ENCODE measurements at places on chromosomes 2 and 18. TPM values are rescaled to one million over a fixed set of nuclear protein-coding genes. Genes with fewer than 3 reads are reported as not detected.
A peak's percentile ranks its signal among the peaks of the same experiment; 100 is the strongest.

DNA sequence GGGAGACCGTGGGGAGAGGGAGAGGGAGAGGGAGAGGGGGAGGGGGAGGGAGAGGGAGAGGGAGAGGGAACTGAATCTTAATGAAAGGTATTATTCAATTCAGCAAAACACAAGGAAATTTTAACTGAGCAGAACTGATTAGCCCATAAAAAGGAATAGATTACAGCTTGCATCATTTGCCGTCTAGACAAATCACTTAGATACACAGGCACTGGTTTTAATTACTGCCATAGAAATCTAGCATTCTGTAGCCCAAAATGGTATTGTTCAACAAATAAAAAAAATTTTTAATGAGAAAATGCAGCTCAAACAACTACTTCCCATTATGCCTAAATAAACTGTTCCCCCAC lies 7.9 kb upstream of the KCNF1 start:
- peaks cover 8% of the 10 kb centered on the region for H3K27me3 ChIP-seq
- no peak for DNase-seq
- H3K36me3 ChIP-seq: peaks cover 7% of the 10 kb centered on the region
- H3K4me3 ChIP-seq: no peak overlapping the region
- peaks cover 15% of the 10 kb centered on the region for H3K4me1 ChIP-seq

DNA sequence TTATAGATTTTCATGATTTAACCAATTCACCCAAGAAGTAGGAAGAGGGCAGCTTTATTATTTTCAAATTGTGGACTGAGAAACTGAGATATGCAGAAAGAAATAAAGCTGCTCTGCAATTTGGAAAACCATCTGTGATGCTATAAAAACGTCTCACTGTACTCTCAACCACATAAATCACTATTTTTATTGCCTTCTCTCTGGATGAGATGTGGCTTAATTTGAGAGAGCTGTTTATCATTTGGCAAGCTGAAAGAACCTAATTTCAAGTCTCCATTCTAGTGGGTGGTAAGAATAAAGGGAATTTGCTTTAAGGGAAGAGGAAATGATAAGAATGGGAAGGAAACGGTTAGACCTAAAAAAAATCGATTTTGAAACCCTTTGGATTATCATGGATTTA lies 49.9 kb upstream of the CYP1B1 start:
- no peak overlapping the region for H3K27ac ChIP-seq
- peaks cover 7% of the 10 kb centered on the region for H3K36me3 ChIP-seq
- no peaks in the 10 kb centered on the region for H3K4me1 ChIP-seq
- peaks cover 9% of the 10 kb centered on the region for H3K27me3 ChIP-seq
- DNase-seq: no peak

GRCh38 chr2:120896126-120896525 lies 160.5 kb downstream of the GLI2 start:
- DNase-seq: no peak
- peaks cover 47% of the 10 kb centered on the region for H3K4me1 ChIP-seq
- H3K36me3 ChIP-seq: peaks cover 24% of the 10 kb centered on the region
- H3K4me3 ChIP-seq: no peak overlapping the region
- H3K27ac ChIP-seq: peak overlapping the region; percentile 18

DNA sequence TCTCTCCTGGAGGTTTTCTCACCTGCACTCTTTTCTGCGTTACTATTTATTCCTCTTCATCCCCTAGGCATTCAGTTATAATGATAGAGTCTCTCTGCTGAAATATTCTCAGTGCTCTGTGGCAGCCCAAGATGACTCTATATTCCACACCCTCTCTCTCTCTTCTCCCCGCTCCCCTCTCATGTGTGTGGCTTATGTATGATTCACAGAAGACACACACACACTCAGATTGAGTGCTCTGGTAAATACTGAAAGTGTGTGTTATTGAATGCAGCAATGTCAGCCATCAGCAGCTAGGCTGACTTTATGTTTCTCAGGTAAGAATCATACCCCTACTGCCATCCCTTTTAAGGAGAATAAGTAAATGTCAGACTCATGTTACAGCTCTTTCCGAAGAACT lies 201.2 kb downstream of the SLC4A10 start:
- no peak overlapping the region for H3K27ac ChIP-seq
- H3K4me1 ChIP-seq: no peaks in the 10 kb centered on the region
- H3K27me3 ChIP-seq: peaks cover 4% of the 10 kb centered on the region
- no peak for DNase-seq
- H3K36me3 ChIP-seq: no peaks in the 10 kb centered on the region
- no peak overlapping the region for H3K4me3 ChIP-seq

Gene CRYGD
- total RNA-seq: not detected

- no peaks in the 10 kb centered on the region for H3K4me1 ChIP-seq
- no peak overlapping the region for H3K27ac ChIP-seq
- no peak overlapping the region for H3K4me3 ChIP-seq
- DNase-seq: no peak
- H3K36me3 ChIP-seq: no peaks in the 10 kb centered on the region
These were observed 51.3 kb upstream of the SLC1A4 start for GRCh38 chr2:64937687-64938491.

GRCh38 chr18:37654731-37655369 lies 89.3 kb upstream of the CELF4 start:
- no peaks in the 10 kb centered on the region for H3K36me3 ChIP-seq
- H3K4me1 ChIP-seq: no peaks in the 10 kb centered on the region
- no peak overlapping the region for H3K4me3 ChIP-seq
- H3K27me3 ChIP-seq: no peaks in the 10 kb centered on the region

DNA sequence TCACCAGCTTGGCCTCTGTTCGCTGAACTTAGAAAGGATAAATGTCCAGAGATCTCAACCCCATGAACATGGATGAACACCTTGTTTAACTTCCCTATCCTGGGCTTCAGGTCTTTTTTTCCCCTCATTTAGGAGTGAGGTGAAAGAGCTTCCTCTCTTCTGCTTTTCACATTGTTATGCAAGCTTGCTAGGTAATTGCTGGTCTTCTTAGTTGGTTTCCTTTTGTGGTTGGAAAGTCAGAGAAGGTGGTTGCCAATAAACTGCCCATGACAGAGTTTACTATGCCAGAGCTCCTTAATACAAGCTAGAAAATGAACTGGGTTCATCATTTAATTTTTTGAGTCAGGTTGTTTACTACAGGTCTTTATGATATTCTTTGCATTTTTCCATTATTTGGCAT lies 16.6 kb downstream of the SLC9A4 start:
- H3K36me3 ChIP-seq: no peaks in the 10 kb centered on the region
- H3K27me3 ChIP-seq: no peaks in the 10 kb centered on the region
- no peak for DNase-seq
- H3K4me1 ChIP-seq: no peaks in the 10 kb centered on the region
- H3K27ac ChIP-seq: no peak overlapping the region

GRCh38 chr2:217065012-217065290 lies 205.1 kb upstream of the TNP1 start:
- H3K27ac ChIP-seq: no peak overlapping the region
- peaks cover 1% of the 10 kb centered on the region for H3K27me3 ChIP-seq
- 0 out of 2 replicates have a peak, but pooled peaks cover 4% of the 10 kb centered on the region for H3K36me3 ChIP-seq
- no peak for DNase-seq
- no peak overlapping the region for H3K4me3 ChIP-seq
- peaks cover 17% of the 10 kb centered on the region for H3K4me1 ChIP-seq

Gene CFC1
- not detected for total RNA-seq

GRCh38 chr2:166671235-166671634 lies 177.2 kb upstream of the SCN7A start:
- DNase-seq: no peak
- H3K36me3 ChIP-seq: no peaks in the 10 kb centered on the region
- no peak overlapping the region for H3K4me3 ChIP-seq
- no peak overlapping the region for H3K27ac ChIP-seq

GRCh38 chr2:201852878-201853415 lies 46.6 kb downstream of the CDK15 start:
- H3K27me3 ChIP-seq: no peaks in the 10 kb centered on the region
- H3K4me3 ChIP-seq: peak overlapping the region; percentile 22
- no peak for DNase-seq
- peaks cover 46% of the 10 kb centered on the region for H3K36me3 ChIP-seq
- peak overlapping the region; percentile 99 for H3K27ac ChIP-seq

- no peaks in the 10 kb centered on the region for H3K36me3 ChIP-seq
- H3K27ac ChIP-seq: no peak overlapping the region
- no peaks in the 10 kb centered on the region for H3K4me1 ChIP-seq
- H3K4me3 ChIP-seq: no peak overlapping the region
- peaks cover 45% of the 10 kb centered on the region for H3K27me3 ChIP-seq
These were observed 1.4 kb upstream of the REEP1 start for GRCh38 chr2:86338778-86339295.

DNA sequence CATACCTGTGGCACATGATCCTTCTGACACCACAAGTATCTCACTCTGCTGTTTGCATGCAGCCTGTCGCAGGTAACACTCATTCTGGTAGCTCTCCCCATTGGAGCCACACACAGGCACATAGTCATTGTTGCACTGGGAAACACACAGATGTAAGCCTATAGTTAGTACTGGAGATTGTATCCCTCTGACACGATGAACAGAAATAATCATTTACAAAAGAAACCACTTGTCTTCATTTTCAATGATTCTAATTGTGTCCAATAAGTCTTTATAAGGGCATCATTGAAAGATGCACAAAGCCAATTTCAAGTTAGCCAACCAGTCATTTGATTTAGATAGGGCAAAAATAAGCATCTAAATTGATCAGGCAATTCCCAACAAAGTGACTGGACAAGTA lies 10.4 kb downstream of the TMEFF2 start:
- no peaks in the 10 kb centered on the region for H3K36me3 ChIP-seq
- H3K4me1 ChIP-seq: no peaks in the 10 kb centered on the region
- H3K4me3 ChIP-seq: no peak overlapping the region
- peaks cover 8% of the 10 kb centered on the region for H3K27me3 ChIP-seq
- DNase-seq: no peak

DNA sequence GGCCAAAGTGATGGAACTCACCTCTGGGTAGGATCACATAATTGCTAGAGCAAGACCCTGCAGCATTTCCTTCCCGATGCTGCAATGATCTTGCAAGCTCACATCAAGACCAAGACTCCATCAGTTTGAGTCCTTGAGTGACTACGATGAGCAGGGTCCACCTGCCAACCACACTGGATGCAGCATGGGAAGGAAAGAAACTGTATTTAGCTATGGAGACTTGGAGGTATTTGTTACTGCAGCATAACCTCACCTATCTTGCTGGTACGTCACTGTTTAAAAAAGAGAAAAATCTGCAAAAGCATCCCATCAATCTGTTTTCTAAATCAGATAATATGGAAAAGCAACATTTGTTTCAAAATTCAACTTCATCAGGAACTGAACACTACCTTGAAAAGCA lies 2.5 kb downstream of the RNF152 start:
- no peak overlapping the region for H3K4me3 ChIP-seq
- no peak for DNase-seq
- H3K4me1 ChIP-seq: peaks cover 76% of the 10 kb centered on the region
- peaks cover 45% of the 10 kb centered on the region for H3K36me3 ChIP-seq
- H3K27me3 ChIP-seq: no peaks in the 10 kb centered on the region

Gene TRIM54
- not detected for total RNA-seq

Gene RFTN2
- not detected for total RNA-seq

DNA sequence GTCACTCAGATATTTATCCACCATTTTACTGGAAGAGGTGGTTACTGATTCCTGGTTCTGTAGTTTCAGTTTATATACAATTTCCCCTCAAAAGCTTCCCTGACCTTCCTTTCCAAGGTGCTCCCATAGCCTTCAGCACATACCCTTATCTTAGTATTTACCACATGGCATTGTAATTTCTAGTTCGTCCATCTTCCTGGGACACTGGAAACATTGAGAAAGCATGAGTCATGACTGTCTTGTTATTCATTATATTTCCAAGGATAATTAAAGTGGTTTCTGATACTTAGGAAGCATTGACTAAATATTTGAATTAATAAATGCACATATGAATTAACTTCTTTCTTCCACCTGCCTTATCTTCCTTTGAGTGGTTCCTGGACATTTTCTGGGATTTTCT lies 203.8 kb downstream of the ETAA1 start:
- peak overlapping the region; percentile 87 for H3K27ac ChIP-seq
- DNase-seq: peak; percentile 49
- peaks cover 40% of the 10 kb centered on the region for H3K4me1 ChIP-seq
- H3K36me3 ChIP-seq: no peaks in the 10 kb centered on the region

DNA sequence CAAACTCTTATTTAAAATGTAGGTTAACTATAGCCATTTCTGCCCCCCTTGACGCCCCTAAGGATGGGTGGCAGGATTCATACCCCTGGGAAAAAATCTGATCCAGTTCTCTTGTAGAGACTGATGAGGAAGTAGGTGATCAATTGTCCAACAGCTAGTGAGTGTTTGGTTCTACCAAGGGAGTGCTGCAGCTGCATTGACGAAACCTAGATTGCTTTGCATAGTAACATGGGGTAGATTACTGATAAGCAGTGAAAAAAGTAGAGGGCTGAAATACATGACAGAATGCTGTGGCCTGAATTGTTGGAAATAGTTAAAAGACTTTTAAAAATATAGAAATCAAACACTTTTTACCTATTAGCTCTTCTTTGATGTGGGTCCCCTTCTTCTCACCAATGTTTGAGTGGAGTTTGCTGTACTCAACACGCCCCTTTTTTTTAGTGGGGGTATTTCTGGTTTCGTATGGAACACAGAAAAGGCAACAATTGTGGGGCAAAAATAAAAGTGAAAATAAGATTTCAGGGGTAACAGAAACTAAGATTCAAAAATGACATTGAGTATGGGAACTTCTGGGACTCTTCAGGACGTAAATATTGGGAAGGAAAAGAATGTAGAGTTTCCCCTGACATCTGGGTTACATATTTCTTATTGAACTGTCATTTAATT lies 66.2 kb downstream of the MAIP1 start:
- no peak overlapping the region for H3K4me3 ChIP-seq
- H3K27me3 ChIP-seq: peaks cover 15% of the 10 kb centered on the region
- DNase-seq: no peak
- H3K4me1 ChIP-seq: peaks cover 8% of the 10 kb centered on the region
- H3K27ac ChIP-seq: no peak overlapping the region

DNA sequence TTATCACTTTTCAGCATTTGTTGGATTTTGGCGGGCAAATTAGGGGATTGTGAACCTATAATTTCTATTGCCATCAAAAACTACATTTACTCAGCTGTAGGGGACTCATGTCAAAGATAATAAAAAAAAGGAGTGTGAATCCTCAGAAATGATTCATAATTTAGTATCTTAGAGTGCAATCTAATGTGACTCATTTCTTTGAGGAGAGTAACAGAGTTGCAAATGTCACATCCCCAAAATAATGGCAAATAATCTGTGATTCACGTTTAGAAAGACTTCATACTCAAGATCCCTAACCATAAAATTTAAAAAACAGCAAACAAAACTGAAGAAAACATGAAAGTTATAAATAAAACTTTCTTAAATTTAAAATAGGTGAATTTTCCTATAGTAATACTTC lies 373.0 kb downstream of the CDH2 start:
- peak; percentile 48 for DNase-seq
- H3K27me3 ChIP-seq: peaks cover 1% of the 10 kb centered on the region
- H3K27ac ChIP-seq: no peak overlapping the region
- H3K36me3 ChIP-seq: peaks cover 5% of the 10 kb centered on the region

- H3K27ac ChIP-seq: no peak overlapping the region
- no peaks in the 10 kb centered on the region for H3K36me3 ChIP-seq
- H3K4me1 ChIP-seq: peaks cover 25% of the 10 kb centered on the region
- no peaks in the 10 kb centered on the region for H3K27me3 ChIP-seq
- no peak overlapping the region for H3K4me3 ChIP-seq
These were observed 164.4 kb upstream of the VRK2 start for GRCh38 chr2:57881998-57882888.

- DNase-seq: no peak
- H3K4me1 ChIP-seq: no peaks in the 10 kb centered on the region
- peaks cover 4% of the 10 kb centered on the region for H3K36me3 ChIP-seq
- no peak overlapping the region for H3K27ac ChIP-seq
These were observed 72.8 kb upstream of the CDH19 start for GRCh38 chr18:66676699-66677098.

Gene NEU2
- not detected for total RNA-seq

All from HFFc6 (cell line).